Activated T-cell treated with anti-CD3 and anti-CD28 coated beads for 4 hours (primary cell): ENCODE measurements at places on chromosomes 2 and 18.

- DNase-seq, result no peak
Observed at GRCh38 chr2:164761737-164762460, 79.7 kb downstream of the COBLL1 start.

DNA sequence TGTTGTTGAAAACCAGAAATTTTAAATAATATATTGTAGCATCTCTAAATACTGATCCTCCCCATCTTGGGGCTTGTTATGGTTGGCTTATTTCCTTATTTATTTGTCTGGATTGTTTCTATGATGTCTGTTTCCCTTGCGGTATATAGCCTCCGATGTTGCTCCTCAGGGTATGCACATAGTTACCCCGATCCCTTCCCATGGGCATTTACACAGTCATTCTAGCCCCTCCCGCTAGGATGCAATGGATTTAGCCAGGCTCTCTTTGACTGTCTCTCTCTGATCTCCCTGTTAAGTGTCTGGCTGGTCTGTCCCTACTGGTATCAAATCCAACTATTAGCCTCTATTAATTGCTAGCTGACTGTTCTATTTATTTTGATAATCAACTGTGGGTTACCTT lies 91.8 kb upstream of the CRACDL start:
- no peak for DNase-seq

DNA sequence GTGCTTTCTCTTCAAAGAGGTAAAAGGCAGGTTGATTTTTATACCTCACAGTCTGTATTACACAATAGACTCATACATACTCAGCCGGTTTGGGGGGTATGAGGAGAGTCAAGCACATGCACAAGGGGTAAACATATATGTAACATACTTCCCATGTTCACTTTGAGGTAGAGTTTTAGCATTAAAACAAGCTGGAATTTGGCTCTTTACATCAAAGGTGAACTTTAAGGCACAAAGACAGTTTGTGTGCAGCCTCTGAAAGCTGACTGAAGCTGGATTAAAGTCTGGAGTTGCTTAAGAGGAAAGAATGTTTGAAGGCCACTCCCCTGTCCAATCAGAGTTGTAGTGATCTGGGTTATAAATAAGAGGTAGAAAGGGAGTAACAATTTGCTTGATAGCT lies 282.0 kb downstream of the DPP10 start:
- no peak for DNase-seq

GRCh38 chr2:95361216-95361980 lies 41.1 kb upstream of the FAHD2A start:
- DNase-seq, result no peak

DNA sequence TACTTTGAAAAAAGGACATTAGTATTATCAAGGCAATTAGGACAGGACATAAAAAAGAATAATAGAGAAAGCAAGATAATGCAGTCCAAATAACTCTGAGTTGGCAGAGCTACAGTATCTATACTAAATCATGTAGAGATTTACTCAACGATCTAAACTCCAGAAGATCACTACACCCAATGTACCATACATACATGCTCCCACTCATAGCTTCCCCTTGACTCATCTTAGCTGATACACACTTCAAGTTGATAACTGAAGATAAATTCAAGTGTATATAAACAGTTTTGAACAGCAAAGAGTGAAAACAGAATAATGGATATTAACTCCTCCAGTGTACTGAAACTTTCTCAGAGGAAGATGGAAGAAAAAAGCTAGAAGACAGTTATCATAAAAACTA lies 78.5 kb downstream of the SESTD1 start:
- DNase-seq, result no peak

DNA sequence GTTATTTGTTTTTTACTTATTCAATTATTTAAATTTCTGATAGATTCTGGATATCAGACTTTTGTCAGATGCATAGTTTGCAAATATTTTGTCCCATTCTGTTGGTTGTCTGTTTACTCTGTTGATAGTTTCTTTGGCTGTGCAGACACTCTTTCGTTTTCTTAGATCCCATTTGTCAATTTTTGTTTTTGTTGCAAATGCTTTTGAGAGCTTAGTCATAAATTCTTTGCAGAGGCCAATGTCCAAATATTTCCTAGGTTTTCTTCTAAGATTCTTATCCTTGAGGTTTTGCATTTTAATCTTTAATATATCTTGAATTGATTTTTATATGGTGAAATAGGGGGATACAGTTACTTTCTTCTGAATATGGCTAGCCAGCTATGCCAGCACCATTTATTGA lies 112.7 kb upstream of the SESTD1 start:
- DNase-seq, result no peak

- DNase-seq, result no peak
Observed at GRCh38 chr2:118794546-118794945, 52.9 kb downstream of the EN1 start.

DNA sequence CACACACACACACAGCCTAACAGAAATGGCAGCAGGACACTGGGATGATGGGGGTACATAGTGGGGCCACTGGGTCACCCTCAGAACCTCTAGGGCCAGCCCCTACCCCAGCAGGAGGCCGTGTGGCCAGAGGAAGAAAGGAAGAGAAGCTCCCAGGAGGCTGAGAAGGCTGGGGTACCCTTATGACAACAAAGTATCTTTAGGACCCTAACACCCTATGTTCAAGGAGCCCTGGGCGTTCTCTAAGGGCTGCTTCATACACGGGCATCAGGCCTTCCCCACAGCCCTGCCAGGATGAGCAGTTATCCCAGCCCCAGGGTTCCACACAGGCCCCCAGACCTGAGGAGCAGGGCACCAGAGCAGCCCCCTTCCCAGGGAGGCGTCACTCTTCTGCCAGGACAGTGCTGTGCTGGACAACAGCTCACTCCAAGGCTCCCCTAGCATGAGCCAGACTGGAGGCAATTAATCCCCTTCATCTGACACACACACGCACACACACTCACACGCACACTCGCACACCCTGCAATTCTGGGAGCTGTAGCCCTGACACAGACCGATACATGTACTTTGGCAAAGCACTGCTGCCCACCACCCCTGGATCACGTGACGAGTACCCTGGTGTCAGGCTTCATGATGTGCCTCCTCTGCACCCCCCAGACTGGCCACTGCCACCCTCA lies 163.6 kb downstream of the TNS1 start:
- DNase-seq, result no peak

GRCh38 chr18:31478688-31479087 lies 19.3 kb upstream of the DSG2 start:
- DNase-seq, result no peak

DNA sequence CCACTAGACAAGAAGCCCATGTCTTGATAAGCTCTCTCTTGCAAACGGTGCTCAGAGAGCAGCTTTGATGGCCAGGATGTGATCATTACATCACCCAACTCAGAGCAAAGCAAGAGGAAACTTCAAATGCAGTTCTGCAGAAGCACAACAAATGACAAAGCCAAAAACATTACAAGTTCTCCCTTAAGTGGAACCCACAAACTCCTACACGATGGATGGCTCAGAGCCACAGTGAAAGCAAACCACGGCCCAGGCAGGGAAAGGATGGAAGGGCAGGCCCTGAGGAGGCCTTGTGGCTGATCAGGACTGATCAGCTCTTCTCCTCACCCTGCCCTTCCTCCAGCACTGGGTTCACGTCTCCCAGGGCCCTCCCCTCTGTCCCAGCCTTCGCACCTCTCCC lies 326.4 kb downstream of the EIPR1 start:
- DNase-seq, result no peak

- DNase-seq, result no peak
Observed at GRCh38 chr2:66433945-66434678, 813 bp upstream of the MEIS1 start.

DNA sequence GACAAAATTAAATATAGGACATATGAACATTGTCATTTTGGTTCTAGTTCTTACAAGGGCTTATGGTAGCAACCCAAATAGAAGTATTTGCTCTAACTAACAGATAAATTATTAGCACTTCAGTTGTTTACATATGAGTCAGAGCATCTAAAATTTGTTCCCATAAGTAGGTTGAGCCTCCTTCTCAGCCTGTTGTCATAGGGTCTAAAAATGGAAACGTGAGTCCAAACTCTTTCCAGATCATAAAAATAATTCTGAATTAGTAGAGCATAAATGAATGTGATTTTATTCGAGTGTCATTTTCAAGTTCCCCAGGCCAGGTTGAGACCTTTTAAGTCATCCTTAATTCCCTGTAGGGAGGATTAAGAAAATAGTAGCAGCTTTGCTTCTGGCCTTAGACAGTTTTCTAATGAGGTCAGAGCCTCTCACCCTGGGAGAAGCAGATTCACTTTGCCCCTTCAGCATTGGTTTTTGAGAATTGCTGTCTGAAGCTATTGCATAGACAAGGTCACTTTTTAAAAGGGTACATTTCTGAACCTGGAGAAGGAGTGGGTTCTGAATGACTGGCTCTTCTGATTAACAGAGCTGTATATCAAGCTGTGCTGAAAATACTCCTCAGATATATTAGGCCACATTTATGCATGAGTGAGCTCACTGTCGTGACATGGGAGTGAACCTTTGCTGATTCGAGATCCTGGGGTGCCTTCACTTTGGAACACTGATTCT lies 164.3 kb downstream of the NEDD4L start:
- DNase-seq, result no peak

- DNase-seq, result no peak
Observed at GRCh38 chr2:207088839-207089238, 76.9 kb downstream of the KLF7 start.

DNA sequence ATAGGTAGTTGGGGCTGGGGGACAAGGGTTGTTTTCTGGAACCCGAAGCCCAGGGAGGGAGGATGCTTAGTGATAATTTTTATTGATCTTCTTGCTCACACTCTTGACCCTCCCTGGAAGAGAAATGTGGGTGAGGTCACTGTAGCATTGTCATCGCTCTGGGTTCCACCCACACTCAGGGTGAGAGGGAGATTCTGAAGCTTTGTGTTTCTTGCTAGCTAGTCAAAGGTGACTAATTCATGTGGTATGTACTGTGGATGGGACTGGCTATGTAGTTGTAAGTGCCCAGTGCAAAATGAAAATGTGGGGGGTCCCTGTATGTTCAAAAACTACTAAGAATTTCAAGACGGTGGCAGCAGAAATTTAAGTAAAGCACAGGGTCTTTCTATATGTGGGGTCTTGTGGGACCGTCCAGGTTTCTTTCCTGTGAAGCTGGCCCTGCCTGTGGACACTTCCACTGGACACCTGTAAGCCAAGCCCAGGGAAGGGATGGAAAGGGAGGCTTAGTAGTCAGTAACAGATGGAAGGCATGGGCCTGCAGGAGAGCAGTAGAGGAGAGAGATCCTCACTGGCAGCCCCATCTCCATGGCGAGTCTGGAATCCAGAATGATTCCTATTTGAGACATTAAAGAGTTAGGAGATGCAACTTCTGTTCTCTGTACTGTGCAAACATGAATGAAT lies 35.0 kb downstream of the TSN start:
- no peak for DNase-seq

GRCh38 chr2:159773426-159773825 lies 24.6 kb downstream of the CD302 start:
- no peak for DNase-seq

DNA sequence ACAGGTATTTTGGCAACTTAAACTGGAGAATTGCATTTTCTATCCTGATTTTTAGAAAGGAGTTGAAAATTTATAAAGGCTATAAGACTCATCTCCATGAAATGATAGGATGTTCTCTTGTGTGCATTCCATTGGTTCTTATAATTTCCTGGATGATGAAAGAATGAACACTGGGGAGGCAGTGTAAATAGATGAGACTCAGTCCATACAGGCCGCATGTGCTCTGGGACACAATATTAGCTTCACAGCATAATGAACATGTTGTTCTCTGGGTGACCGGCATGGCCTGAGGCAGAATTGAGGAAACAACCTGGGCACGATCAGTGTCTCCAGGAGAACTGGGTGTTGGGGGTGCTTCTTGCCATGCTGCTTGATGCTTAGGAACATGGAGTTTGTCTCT lies 38.8 kb downstream of the AOX1 start:
- DNase-seq, result no peak

GRCh38 chr2:131557558-131558321 lies 30.1 kb downstream of the CCDC74A start:
- DNase-seq, result no peak
